Activated CD4-positive, alpha-beta T cell treated with anti-CD3 and anti-CD28 coated beads, Interleukin-2, amount 50 U/mL, for 4 hours (primary cell): ENCODE measurements at places on chromosomes 5 and 9.

- no peak for DNase-seq
These were observed 49.7 kb downstream of the C9 start for GRCh38 chr5:39314591-39314990.

DNA sequence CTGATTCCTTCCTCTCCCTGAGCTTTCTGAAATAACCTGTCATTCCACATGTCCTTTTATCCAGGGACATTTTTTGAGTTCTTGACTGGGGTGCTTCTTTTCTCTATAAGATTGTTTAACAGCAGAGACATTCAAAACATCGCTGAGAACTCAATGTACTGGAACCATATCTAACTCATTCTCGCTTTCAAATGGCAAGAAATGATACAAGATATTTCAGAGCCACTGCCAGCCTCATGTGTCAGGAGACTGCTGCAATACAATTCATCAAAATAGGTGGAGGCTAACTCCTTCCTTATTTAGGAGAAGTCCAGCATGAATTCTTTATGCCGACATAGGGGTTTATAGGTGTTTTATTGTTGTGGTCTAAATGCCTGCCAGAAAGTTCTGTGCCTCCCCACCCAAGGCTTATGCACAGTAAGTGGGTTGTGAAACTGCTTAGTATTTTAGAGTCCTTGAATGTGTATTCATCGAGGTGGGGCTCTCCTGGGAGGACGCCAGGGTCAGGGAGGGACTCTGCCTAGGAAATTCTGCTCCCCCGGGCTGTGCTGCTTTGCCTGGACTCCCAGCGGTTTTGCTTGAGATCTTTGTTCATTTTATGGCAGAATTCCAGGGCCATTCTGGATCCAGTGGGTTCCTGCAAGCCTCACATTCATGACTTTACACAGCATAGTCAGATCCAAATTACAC is 53.9 kb downstream of the ZNF474 start:
- no peak for DNase-seq

GRCh38 chr9:297104-297972 is 82.7 kb downstream of the DOCK8 start:
- DNase-seq, result no peak

DNA sequence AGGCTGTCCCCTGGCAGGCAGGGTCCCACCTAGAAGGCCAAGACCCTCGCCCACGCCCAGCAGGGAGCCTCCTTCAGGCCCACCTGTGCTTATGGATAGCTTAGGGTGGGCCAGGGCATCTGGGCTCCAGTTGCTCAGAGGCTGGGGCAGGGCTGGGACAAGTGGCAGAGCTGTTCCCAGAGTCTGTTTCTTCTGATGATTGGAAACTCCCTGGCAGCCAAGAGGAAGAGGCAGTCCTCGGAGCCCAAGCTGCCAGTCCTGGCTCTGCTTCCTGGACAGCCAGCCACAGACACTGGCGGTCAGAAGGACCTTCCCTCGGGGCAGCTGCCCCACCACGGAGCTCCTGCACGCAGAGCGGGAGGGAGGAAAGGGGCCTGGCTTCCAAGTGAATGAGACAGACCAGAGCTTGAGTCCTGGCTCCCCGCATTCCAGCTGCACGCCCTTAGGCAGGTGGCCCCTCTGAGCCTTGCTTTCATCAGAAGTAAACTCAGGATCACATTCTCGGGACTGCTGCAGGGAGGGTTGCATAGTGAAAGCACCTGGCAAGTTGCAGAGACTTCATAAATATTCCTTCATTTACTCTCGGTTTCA is 37.9 kb upstream of the GABRP start:
- no peak for DNase-seq

DNA sequence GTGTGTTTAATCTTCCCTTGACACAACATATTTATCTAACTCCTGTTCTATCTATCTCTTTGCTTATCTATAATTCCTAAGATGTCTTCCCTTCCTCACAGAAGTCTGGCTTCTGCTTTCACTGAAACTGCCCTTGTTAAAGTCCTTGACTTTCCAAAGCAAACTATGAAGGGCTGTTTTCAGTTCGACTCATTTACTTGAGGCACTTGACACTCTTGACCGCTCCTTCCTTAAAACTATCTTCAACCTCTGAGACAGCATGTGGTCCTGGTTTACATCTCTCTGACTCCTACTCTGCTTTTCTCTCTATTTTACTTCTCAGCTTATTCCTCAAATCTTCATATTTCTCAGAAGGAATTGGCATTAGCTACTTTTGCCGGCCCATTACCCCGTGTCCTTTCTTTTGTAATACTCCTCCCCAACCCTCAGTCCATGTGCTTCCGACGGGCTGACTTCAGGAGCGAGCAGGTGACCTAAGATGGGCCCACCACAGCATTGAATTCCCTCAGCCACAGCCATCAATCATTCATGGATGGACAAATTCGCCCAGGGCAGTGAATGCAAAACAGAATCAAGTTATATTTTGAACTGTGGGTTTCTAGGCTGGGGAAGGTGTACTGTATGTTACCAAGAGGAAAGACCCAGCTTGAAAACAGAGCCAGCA is 1089.2 kb downstream of the PTPRD start:
- DNase-seq, result no peak

DNA sequence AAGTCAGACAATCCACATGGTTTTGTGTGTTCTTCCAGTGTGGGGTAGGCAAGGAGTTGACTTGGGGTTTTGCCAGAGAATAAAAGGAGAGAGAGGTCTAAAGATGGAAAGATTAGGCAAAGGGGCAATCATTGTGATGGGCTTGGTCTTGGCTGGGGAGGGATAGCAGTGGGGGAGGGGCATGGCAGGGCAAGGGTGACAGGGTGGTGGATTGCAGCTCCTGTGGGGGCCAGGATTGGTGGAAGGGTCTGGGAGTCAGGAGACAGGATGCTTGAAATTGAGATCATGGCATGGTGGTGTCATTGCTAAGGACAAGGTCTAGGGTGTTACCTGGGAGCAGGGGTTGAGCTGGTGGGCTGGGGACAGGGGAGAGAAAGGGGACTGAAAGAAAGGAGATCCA is 57.6 kb downstream of the ZNF618 start:
- no peak for DNase-seq

GRCh38 chr5:132264546-132265335 is 7.2 kb downstream of the PDLIM4 start:
- DNase-seq, result no peak

DNA sequence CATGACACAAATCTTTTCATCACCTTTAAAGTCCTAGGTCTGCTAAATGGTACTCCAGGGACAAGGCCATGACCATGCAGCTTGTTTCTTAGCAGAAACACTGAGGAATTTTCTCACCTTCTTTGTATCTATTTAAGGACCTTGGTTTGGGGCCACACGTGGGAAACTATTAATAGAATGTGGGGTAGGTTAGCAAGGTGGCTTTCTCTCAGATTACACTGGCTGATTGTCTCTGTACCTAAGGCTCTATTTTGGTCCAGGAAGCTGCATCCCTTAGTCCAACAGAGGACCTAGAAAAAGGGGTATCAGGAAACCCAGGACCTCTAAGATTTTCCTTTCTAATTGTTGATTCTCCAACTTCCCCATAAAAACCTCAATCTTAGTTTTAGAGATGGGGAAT is 36.3 kb upstream of the FRMD3 start:
- DNase-seq, result no peak

GRCh38 chr5:115544436-115545350 is at the start of gene FEM1C:
Gene FEM1C (minus strand): TSS chr5:115544775. CDS start chr5:115543493, 1,282 bp downstream.
- peak; percentile 98 for DNase-seq

DNA sequence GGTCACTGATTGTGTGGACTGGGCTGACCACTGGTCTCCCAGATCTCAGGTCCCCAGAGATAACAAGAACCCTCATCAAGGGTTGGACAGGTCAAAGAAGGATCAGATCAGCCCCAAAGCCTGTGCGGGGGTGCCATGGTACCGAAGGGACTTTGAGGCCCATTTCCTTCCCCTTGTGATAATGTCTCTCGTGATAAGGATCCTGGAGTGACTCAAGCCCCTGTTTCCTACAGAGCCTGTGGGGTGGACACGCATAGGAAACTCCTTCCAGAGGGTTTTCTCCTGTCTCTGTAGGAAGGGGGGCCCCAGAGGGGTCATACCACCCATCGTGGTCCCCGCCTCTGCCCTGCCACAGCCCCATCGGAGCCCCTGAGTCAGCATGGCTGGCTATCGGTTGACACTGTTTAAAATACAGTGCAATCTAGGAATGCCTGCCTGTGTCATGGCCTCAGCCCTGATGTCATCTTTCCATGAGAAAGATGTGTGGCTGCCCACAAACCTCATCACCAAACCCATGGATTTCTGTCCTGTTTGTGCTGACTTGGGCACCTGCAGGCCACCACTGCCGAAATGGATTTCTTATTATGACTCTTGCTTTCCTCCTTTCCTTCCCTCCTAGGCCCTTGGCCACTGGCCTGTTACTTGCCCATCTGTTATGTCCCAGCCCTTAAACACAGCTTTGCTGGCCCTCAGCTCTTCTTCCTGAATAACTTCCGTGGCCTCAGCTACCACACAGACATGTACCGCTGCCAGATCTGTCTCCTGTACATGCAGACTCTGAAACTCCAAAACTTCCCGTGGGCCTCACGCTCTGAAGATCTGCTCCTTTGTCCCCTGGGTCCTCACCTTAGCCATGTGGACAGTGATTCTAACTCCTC is 2.9 kb upstream of the CSF2 start:
- peak; percentile 55 for DNase-seq

DNA sequence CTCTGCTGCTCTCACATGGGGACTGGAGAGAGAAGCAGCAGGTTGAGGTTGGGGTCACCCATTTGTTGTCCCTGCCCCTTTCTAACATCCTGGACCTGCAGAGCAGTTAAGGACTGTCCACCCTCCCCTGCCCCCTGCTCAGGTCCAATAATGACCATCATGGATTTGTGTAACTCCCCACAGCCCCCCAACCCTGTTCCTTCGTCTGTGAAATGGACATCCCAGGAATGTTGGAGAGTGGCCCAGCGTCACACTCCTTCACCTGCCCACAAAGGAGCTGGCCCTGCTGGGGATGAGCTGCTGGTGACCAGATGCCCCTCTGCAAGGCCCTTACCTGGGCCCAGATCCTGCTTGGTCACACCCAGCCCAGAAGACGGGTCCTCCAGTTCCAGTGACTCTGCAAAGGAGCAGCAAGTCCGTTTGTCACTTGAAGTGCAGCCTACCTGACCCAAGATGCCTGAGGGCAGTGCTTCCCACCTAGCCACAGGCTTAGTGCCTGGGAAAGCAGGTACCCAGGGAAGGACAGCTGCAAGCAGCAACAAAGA is 10.4 kb downstream of the CD74 start:
- DNase-seq, result no peak

- DNase-seq, result no peak
These were observed 359.0 kb upstream of the SLC30A5 start for GRCh38 chr5:68734781-68735180.

DNA sequence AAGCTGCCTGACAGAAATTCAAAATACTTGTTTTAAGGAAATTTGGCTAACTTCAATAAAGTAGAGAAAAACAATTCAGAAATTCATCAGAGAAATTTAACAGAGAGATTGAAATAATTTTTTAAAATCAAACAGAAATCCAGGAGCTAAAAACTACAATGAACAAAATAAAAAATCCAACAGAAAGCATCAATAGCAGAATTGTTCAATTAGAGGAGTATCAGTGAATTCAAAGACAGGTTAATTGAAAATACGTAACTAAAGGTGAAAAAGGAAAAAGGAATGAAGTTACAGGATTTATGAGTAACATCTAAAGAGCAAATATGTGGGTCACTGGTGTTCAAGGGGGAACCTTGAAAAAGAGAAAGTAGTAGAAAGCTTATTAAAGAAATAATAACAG is 36.8 kb downstream of the FANCC start:
- DNase-seq, result no peak

DNA sequence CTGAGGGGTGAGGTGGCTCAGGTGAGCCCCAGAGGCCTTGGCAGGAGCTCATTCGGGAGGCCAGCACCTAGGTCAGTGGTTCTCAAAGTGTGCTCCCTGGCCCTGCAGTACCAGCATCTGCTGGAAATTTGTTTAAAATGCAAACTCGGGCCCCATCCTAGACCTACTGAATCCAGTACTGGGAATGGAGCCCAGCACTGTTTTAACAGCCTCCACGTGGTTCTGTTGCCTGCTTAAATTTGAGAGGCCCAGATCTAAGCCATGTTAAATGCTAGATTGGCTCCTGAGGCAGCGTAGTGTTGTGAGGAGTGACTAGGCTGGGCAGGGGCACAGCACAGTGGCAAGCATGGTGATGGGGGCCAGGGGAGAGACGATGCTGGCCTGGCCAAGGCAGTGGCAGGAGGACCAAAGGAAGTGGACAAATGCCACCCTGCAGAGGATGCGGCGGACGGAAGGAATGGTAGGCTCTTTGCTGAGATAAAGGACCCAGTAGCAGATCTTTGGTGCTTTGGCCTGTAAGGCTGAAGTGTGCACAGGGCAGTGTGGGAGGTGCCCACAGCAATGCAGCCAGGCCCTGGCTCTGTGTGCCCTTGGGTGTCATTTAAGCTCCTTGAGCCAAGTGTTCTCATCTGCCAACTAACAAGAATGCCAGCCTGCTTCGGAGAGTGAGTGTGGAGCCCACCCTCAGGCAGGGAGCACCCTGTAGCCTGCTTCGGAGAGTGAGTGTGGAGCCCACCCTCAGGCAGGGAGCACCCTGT is 4.2 kb downstream of the PRR7 start:
- no peak for DNase-seq

DNA sequence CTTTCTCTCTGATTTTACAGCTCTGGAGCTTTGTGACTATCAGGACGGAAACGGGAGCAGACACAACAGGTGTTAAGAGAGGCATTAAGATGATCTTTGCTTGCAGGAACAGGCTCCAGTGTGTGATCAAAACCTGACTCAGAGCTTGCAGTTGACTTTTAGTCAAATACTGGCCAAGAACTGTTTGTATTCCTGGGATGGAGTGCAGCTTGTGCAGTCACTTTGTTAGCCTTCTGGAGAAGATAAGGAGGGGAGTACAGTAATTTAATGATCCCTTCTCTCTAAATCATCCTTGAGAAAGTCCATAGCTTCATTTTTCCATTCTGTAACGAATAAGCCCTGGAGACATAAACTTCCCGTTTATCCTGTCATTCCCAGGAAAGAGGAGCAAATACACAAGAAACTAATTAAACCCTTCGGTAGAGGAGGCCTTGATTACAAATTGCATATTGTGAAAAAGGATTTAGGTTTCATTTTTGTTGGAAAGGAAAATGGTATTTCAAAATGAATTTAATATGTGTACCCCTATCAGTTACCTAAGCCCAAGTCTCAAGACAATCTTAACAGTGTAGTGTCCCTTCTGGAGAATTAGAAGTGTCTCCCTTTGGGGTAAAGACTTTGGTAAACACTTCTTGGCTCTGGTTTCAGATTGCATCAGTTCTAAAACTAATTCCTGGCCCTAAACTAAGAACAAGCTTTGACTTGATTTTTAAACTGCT is 3.1 kb upstream of the STOM start:
- no peak for DNase-seq
